Pons (tissue), 1 donor: ENCODE measurements at places on chromosomes 4 and X.
A peak's percentile ranks its signal among the peaks of the same experiment; 100 is the strongest.

DNA sequence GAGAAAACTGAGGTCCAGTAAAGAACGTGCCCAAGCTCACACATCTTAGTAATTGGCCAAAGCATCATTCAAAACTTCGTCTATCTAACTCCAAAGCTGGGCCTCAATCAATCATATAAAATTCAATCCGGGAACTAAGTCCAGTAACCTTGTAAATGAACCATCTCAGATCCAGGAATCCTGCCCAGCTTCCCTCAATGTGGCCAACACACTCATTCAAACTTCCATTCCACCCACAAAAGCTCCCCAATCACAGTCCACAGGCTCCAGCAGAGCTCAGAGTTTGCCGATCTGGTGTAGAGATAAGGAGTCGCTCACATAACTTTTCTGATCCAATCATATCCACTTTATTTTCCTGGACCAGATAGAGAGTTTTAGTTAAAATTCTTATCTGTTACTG, 144.8 kb downstream of the SPATA18 start:
- DNase-seq: no peak

DNA sequence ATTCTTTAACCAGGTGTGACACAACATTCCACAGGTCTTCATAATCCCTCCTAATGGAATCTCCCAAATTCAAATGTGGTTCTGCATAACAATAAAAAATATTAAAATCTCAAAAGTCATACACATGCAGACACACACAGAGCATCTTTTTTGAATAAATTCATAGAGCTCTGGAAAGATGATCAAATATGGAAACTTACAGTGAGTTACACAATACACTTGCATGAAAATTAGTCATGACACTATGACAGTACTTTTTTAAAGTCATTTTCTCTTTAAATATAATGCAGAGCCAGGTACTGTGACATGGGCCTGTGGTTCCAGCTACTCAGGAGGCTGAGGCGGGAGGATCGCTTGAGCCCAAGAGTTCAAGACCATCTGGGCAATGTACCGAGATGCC, 38.9 kb downstream of the DDX60L start:
- DNase-seq: no peak

DNA sequence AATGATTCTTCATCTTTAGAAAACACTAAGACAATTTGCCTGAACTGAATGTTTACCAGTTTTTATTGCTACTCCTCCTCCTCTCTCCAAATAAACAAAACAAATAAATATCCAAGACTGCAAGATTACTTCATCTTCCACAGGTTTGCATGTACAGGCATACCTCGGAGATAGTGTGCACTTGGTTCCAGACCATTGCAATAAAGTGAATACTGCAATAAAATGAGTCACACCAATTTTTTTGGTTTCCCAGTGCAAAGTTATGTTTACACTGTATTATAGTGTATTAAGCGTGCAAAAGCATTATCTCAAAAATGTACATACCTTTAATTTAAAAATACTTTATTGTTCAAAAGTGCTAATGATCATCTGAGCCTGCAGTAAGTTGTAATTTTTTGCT, 53.3 kb downstream of the FBXL5 start:
- no peak for DNase-seq

DNA sequence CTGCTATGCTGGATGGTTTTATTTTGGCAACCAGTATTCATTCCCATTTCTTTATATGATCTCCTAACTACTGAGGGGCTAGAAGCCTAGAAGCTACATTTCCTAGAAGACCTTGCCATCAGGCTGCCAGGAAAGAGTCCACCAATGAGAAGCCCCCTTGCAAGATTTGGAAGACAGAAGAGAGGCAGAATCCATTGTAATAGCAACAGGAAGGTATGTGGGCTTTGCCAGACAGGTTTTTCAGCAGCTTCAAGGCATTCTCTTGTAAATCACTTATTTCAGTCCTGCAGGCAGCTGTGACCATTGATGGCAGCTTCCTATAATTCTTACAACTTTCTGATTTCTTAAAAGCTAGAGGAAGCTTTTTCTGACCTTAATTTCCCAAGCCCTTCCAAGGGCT, 148.3 kb upstream of the NHS start:
- DNase-seq: no peak

- no peak for DNase-seq
These were observed 214.1 kb upstream of the ATP6AP2 start for GRCh38 chrX:40366661-40367060.

- no peak for DNase-seq
These were observed 6.9 kb downstream of the SORCS2 start for GRCh38 chr4:7199129-7199725.

DNA sequence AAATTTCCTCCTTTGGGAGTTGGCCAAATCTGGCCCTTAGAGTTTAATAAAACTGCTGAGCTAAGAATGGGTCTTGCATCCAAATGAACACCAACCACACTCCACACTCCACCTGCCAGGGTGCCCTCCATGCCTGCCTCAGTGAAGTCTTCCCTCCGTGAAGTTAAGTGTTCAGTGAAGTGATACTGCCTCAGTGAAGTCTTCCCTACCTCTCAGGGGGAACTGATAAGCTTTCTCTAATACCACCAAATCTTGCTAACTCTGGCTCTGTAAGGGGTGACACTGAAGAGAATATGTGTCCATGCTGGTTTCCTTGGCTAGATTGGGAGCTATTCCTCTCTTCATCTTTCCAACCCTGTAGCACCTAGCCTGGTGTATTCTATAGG, 27.9 kb downstream of the MED28 start:
- DNase-seq: no peak

DNA sequence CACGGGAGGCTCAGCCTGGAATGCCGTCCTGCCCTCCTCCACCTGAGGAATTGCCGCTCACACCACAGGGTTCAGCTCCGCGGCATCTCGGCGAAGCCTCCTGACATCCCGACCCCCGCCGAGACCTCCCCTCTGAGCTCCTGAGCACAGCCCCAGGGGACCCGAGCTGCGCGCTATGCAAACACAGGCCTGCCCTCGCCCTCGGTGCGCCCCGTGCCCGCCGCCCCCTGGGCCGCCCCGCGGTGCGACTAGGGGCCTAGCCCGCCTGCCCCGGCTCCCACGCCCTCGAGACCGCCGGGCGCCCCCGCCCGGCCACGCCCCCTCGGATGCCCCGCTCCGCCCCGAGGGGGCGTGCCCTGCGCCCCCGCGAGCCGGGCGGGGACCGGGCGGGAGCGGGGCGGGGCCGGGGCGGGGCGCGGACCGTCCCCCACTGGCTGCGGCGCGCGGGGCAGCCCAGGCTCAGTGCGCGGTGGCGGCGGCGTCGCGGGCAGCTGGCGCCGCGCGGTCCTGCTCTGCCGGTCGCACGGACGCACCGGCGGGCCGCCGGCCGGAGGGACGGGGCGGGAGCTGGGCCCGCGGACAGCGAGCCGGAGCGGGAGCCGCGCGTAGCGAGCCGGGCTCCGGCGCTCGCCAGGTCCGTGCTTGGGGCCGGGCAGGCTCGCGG, at the start of gene FGFR3:
FGFR3 (plus strand) TSS at position 462 of the 664 bp plus-strand sequence. CDS start 642 bp downstream, outside the sequence.
- no peak for DNase-seq

DNA sequence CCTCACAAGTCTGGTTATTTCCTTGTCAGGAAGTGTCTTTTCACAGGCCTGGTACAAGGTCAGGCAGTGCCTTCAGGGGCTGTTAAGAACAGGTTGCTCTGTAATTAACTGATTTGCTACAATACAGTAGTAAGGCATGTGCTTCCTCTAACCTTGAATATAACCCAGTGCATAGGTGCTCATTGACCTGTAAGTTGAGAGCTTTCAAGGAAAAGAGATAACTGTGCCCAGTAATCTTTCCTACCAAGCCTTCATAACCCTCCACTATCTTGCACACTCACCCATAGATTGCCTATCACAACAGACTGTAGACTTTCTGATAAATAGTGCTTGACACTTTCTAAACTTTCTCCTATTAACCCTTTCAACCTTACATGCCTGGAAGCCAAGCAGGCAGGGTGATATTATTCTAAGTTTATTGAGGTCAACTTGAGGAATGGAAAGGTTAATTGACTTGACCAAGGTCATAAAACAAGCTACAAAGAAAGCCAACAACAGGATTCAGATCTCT, 148.1 kb downstream of the PPARGC1A start:
- DNase-seq: no peak

GRCh38 chrX:52271206-52271605, 86.5 kb downstream of the MAGED4 start:
- DNase-seq: no peak

DNA sequence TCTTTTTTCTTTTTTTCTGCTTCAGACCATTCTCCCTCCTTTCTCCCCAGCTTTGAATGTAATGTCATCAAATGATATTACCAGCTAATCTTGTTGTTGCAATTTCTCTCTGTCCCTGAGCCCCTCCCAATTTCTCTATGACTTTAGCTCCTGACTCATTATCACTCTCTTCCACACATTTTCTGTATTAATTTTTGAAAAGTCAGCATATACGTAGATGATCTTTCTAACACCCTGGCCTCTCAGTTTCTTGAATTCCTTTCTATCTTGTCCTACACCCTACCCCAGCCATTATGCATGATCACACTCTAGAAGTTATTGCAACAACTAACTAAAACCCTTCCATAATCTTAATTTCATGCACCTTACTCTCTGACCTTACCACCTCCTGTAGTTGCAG, 13.1 kb upstream of the TRPC3 start:
- no peak for DNase-seq

- peak; percentile 81 for DNase-seq
These were observed 22.9 kb upstream of the CPE start for GRCh38 chr4:165355900-165356300.

DNA sequence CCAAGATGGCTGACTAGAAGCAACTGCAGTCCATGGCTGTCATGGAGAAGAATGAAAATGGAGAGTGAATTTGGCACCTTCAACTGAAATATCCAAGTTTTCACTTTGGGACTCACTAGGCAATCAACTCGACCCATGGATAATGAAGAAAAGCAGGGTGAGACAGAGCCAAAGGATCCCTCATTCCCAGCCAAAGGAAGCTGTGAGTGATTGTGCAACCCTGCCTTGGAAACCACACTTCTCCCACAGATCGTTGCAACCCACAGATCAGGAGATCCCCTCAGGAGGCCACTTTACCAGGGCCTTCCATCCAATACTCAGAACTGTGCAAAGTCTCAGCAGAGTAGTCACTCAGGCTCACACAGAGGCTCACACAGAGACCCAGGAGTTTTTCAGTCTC, 4.5 kb downstream of the CFAP299 start:
- no peak for DNase-seq

- peak; percentile 65 for DNase-seq
These were observed 4.4 kb upstream of the CXorf38 start for GRCh38 chrX:40651620-40652223.

- DNase-seq: no peak
These were observed 67.9 kb upstream of the SLC4A4 start for GRCh38 chr4:71270901-71271300.

DNA sequence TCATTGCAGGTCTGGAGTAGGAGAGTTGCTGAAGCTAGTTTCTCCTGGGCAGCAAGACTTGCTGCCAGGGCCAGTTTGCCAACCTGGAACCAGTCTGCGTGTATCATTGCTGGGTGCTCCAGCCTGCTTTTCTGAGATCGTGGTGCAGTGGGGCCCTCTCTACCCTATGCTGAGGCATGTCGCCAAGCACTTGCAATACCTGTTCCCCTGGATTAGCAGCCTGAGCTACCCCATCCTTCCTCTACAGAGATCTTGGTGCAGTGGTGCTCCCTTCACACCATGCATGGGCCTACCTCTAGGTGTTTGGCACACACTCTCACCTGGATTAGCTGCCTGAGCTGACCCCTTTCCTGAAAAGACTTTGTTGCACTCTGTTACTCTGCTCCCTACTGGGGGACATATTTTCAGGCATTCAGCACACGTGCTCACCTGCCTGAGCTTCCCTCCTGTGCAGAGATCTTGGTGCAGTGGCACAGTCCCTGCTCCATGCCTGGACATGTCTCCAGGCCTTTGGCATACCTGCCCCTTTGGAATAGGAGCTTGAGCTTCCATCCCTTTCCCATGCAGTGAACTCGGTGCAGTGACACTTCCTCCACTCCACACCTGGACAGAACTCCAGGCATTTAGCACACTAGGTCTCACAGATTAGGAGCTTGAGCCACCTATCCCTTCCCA, 133.7 kb upstream of the CXCL13 start:
- DNase-seq: no peak

- DNase-seq: peak; percentile 64
These were observed 47.8 kb downstream of the APLN start for GRCh38 chrX:129606918-129607317.

- no peak for DNase-seq
These were observed 228.7 kb downstream of the CBR4 start for GRCh38 chr4:168781341-168781740.

- no peak for DNase-seq
These were observed 122.7 kb upstream of the JADE1 start for GRCh38 chr4:128686810-128687209.

- DNase-seq: no peak
These were observed 476 bp upstream of the GDI1 start for GRCh38 chrX:154436374-154436982.

- no peak for DNase-seq
These were observed 107.8 kb downstream of the PARM1 start for GRCh38 chr4:75040703-75041102.

- DNase-seq: no peak
These were observed 108.9 kb downstream of the AFAP1 start for GRCh38 chr4:7830747-7831146.

DNA sequence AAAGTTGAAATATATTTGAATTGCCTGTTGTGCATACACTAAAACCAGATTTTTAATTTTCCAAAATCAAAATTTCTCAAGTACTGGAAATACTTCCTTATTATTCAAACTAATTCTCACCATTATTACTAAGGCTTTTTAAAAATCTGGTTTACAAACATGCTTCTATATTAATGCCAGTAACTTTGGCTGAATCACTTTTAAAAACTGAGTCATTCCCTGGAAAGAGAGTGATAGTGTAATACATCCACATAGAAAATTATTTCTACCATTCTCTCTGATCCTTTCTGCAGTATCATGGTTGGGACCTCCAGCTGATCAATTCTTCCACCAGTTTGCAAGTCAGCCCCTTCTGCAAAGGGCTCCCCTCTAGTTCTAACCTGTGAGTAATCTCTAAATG, 165.3 kb upstream of the FAM241A start:
- DNase-seq: no peak

DNA sequence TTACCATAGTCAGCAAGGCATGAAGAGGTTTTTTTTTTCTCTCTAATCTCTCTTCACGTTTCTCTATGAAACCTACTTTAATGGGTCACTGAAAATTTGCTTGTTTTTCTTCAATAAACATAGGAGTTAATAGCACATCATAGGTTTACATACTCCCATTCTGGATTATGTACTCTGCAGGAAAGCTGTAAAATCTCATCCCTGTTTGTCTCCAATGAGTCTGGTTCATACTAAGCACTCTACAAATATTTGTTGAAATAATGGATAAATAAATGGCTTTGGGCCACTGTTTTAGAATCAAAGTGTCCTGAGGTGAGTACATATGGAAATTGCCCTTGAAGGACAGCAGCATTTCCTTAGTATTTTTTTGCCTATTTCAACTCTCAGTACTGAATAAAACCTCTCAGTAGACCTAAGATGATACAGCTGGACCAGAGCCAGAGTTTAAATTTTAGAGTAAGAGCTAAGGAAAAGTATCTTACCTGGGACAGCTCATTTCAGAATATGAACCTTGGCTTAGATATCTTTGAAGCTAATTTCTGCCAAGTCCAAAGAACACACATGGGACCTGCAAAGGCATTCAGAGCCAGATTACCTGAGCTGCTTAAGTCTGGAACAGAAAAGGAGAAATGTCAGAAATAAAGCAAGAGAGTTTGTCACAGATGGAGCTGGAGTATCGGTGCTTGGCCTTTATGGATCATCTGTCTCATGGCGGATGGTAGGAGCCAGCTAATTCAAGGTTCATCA, 34.4 kb downstream of the PF4 start:
- no peak for DNase-seq

GRCh38 chr4:184648313-184649025, 778 bp downstream of the CASP3 start:
- peak; percentile 24 for DNase-seq
